ENCODE measurements at places on chromosomes 16 and 17. TPM values are rescaled to one million over a fixed set of nuclear protein-coding genes. Genes with fewer than 3 reads are reported as not detected.

The CDK3 gene
- total RNA-seq = 0.92 TPM

The SLC2A4 gene
- total RNA-seq = 0.19 TPM

The SMIM36 gene
- not detected for total RNA-seq

The CPHXL gene
- not detected for total RNA-seq

The CPHXL2 gene
- not detected for total RNA-seq

The PROCA1 gene
- total RNA-seq = 1.1 TPM

Measured in aortic smooth muscle cell (primary cell).